ENCODE measurements at places on chromosomes 4 and X.

DNA sequence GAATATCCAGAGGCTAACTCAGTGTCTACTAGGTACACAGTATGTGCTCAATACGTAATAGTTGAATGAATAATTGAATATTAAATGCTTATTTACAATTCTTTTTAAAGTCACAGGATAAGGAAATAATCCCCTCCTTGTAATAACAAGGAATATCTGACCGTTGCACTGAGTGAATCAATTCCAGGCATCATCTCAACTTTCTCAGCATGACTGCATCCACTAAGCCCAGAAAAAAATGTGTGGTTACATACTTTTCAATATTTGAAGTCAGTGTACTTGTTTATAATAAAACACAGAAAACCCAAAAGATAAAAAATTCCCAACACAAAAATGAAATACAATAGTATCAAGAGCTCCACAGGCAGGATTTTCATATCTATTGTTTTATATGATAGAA lies 105.4 kb downstream of the TMEM144 start:
- no peak for DNase-seq

GRCh38 chrX:56554870-56555269 lies 8.6 kb upstream of the UBQLN2 start:
- no peak for DNase-seq

GRCh38 chrX:91311969-91312368 lies 122.7 kb upstream of the PABPC5 start:
- no peak for DNase-seq

DNA sequence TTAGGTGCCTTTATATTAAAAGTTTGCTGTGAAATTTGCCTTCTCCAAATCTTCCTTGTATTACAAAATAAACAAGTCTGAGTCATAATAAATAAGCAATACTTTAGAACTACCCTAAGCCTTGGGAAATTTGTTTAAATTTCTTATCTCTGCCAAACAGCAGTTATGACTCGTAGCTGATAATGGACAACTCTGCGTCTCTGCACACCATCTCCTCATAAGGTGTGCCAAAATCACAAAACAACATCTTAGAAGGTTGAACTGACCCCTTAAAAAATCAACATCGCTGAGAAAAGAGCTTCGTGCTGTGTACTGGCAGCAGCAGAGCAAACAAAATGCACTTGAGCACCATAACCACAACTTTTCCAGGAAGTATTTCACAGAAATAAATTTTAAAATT lies 22.0 kb downstream of the OR13H1 start:
- DNase-seq, result no peak

- DNase-seq, result no peak
Measured at GRCh38 chrX:55008571-55009358, 8.6 kb downstream of the APEX2 start.

- no peak for DNase-seq
Measured at GRCh38 chrX:133461231-133461630, 45.9 kb upstream of the GPC4 start.

GRCh38 chr4:73345399-73345975 lies 58.6 kb upstream of the ALB start:
- DNase-seq, result no peak
